ENCODE measurements at places on chromosomes 4 and X. TPM values are rescaled to one million over a fixed set of nuclear protein-coding genes. Genes with fewer than 3 reads are reported as not detected.

Gene SEC31A
- total RNA-seq = 100 TPM

Gene SERTM2
- total RNA-seq = not detected

Gene USP27X
- total RNA-seq = not detected

Gene BLOC1S4
- 37.5 TPM for total RNA-seq

Gene FAM9C
- not detected for total RNA-seq

Gene TKTL2
- total RNA-seq = not detected

Gene ACOX3
- total RNA-seq = 74.5 TPM

Gene GUCY1B1
- 34.9 TPM for total RNA-seq

Gene RASGEF1B
- total RNA-seq = 8.4 TPM

Gene IGSF1
- total RNA-seq = 1.5 TPM

- no peak for DNase-seq
These were observed 121.0 kb upstream of the MYOZ2 start for GRCh38 chr4:119014658-119015057.

GRCh38 chr4:184419976-184420375 is 54.4 kb downstream of the IRF2 start:
- no peak for DNase-seq

DNA sequence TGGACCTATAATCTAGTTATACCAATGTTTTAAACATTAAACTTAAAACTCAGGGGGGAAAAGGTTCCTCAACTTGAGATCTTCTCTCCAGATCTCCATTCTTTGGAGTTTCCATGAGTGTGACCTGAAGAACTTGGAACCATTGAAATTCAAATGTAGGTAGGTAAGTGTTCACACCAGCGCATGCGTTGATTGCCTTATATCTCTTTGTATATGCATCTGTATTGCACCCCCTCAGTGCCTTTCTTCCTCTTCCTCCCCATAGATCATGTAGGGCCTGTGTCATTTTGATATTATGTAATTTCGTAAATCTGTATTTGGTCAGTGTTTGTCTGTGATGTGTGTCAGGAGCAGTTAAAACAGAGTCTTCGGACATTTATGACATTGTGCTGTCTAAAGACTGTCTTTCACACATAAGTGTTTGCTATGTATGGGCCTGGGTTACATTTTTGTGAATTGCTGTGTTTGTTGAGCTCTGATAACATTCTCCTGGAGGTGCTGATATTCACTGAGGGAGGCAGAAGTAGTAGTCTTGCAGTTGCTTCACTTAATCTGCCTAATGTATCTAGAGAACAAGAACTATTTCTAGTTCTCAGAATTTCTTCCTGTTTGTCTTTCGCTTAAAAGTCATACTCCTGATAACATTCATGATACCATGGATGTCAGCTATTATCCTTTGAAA is 126.3 kb downstream of the RAP1GDS1 start:
- DNase-seq = no peak

DNA sequence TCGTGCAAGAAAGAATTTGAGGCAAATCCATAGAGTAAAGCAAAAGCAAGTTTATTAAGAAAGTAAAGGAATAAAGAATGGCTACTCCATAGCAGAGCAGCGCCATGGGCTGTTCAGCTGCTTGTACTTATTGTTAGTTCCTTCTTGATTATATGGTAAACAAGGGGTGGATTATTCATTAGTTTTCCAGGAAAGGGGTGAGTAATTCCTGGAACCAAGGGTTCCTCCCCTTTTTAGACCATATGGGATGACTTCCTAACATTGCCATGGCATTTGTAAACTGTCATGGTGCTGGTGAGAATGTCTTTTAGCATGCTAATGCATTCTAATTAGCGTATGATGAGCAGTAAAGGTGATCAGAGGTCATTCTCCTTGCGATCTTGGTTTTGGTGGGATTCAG is 23.5 kb upstream of the CEP135 start:
- DNase-seq = no peak

DNA sequence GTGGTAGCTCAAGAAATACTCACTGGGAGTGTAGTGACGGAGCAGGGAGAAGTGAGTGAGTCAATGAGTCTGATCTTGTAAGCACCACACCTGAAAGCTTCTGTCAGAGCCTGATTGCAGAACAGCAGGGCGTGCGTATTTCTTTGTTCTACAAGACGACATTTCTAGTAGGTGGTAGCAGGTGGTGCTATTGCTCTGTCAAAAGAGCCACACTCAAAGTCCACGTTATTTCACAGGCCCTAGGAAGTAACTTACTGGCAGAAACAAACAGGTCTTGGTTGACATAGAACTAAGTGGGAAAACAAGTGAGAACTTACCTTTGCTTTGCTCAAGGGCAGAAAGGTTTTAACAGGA is 46.4 kb upstream of the SPRY1 start:
- DNase-seq = no peak

DNA sequence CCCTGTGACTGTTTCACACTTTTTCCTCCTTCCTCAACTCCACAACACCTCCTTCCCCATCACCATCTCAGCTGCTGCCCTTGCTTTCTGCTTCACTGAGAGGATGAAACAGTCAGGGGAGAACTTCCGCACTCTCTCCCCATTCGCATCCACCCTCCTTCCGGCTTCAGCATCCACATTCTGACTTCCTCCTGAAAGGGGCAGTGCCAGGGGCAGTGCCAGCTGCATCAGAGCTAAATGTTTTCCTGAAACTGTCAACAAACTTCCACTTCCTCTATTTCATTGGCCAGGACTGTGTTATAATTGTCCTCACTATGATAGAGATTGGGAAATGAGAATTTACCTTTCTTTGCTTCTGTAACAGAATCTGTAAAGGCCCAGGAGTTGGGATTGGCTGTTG is 18.2 kb upstream of the RASL11B start:
- DNase-seq = no peak

- DNase-seq = no peak
These were observed 76.3 kb downstream of the PTTG2 start for GRCh38 chr4:38036548-38036947.

GRCh38 chrX:54007682-54008081 is 36.6 kb downstream of the PHF8 start:
- DNase-seq = no peak

GRCh38 chr4:38130884-38131283 is 170.7 kb downstream of the PTTG2 start:
- DNase-seq = no peak

DNA sequence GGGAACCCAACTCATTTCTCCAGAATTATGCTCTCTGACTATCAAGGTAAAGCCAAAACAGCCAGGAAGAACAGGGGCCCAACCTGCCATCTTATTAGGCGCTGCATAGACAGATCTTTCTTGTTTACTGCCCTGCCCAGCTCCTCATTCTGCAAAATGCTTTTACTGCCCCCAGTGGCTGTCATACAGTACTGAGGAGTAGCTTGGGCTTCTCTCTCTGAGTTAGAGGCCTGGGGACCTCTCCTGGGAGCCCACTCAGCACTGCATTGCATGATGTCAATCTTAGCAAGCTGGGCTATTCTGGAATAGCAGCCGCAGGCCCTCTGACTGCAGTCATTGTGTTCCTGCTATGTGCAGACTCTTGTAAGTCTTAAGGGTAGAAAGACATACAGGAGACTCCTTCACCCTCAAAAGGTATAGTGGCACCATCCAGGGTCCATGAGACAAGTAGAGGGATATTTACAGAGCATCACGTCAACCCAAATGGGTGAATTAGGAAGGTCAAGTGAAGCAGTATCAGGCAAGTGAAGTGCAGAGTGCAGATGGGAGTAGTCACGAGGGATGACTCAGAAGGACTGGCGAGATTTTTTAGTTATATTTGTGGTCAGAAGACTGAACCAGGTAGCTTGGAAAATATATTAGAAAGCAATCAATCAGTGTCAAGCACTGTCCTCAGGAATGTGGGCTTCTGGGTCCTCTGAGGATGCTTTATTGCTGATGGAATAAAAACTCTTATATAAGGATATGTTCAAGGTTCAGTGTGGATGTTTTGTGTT is 294.1 kb upstream of the SFRP2 start:
- no peak for DNase-seq

GRCh38 chr4:168432419-168433146 is 47.7 kb downstream of the DDX60L start:
- DNase-seq = no peak

- no peak for DNase-seq
These were observed 18.7 kb downstream of the RASGEF1B start for GRCh38 chr4:81453024-81453423.

DNA sequence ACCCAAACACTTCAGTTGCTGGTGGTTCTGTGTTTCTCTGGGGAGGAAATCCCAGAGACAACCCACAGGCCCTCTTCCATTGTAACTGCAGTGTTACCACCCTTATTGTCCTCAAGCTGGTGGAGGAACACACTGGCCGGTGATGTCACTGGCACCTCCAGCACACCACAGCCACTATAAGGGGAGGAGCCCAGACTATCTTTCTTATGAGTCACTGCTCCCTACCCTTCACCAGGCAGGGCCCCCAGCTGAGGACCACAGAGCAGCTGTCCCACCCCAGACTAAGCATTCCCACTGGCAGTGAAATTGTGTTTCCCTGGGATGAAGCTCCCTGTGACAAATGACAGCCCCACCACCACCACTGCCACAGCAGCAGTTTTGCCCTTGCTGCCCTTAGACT is 171.8 kb upstream of the FGF16 start:
- no peak for DNase-seq

DNA sequence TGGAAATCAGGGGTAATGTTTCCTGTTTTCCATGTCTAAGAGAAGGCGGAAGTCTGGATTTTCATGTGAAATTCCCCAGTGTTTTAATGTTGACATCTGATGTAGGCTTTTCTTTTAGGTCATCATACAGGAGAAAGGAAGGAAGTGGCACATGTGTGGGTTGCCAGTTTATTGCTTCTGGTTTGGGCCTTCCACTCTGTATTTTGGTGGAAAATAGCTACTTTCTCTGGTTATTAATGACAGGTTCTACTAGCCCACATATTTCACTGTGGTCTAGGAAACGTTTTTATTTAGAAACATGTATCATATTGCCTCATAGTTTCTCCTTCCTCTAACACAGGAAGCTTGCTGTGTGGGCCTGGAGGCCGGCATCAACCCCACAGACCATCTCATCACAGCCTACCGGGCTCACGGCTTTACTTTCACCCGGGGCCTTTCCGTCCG is 7.2 kb downstream of the PDHA1 start:
- no peak for DNase-seq

- DNase-seq = no peak
These were observed 243.8 kb upstream of the HHIP start for GRCh38 chr4:144402176-144402575.

GRCh38 chrX:106932492-106932923 is 12.3 kb downstream of the CLDN2 start:
- DNase-seq = no peak

- no peak for DNase-seq
These were observed 297.6 kb downstream of the IL15 start for GRCh38 chr4:141933978-141934377.

DNA sequence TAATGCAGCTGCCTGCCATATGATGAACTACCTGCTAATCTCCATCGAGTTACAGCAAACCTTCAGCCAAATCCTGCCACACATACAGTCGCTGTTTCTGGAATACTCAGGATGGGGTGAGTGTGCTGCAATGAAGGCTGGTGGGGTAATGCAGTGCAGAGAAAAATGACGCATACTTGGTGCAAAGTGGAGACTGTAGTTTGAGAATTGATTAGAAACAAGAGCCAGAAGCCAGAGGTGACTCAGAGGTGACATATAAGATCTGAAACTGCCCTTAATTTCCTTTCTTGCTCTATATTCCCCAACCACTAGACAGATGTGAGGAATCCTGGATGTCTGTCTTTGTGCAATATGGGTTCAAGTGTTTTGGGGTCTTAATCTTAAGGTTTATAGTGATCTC is 22.0 kb downstream of the C4orf54 start:
- DNase-seq = no peak

GRCh38 chrX:69543572-69543971 is 39.4 kb downstream of the NALF2 start:
- no peak for DNase-seq

GRCh38 chrX:81414630-81415029 is 212.7 kb downstream of the SH3BGRL start:
- no peak for DNase-seq

DNA sequence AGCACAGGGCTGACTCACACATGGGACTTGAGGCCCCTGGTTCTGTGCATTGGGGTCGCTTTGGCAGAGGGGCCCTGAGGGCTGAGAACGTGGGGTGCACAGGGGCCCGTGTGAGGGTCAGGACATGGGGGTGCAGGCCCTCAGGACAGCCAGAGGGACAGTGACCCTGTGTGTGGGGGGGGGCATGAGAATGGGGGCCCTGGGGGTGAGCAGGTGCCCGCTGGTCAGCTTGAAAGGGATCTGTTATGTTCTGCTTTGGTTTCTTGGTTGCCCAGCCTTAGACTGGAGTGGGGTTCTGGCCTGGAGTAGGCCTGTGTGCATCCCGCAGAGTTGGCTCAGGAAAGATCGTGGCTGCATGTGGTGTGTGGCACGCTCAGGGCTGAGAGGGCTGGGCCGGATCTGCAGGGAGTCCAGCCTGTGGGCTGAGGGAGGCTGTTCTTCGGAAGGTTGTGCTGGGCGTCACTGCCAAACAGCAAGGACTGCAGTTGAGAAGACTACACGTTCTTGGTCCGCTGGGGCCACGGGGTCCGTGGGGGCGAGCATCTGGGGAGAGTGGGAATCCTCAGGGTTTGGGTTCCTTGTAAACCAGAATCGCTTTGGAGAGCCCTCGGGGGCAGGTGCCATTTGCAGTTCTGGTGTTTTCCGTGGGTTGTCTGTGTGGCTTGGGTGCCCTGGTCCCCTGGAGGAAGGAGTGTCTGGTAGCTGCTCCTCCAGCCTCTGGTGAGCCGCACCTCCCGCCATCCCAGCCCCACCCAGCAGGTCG is 15.2 kb upstream of the UVSSA start:
- DNase-seq = no peak

DNA sequence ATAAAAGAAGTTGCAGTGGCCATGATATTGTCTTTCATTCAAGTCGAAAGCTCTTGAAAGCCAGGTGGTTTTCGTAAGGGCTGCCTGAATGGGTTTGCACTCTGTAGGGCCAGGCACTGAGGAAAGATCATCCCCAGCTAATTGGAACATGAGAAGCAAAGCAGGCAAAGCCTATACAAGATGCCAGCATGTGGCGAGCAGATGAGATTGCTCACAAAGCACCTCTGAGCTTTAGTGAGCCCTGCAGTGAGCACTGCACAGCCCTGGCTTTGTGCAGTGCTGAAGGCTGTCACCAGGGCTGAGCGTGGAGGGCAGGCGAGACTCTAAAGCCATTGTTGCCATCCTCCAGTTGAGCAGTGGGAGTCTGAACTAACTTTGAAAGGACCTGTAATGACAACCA is 53.8 kb downstream of the HADH start:
- DNase-seq = no peak

Measured in ascending aorta (tissue), 2 donors.